ENCODE measurements at places on chromosomes 2 and 18.

DNA sequence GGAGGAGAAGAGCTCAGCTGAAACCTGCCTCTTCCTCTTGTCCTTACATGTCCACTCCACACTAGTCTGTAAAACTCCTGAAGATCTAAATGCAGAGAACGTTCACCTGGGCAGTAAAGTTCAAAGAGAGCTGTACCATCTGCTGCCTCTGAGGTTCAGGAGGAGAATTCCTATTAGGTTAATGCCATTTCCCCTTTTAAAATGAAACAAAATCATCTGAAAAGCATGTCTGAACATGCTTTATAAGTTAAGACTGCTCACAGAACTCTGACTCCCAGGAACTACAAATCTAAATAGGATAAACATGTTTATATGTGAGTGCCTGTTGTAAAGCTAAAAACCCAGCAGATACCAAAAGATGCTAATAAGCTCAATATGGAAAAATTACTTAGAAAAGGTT, 164.4 kb downstream of the AFF3 start:
- no peak for DNase-seq

GRCh38 chr2:233003658-233004555, 9.1 kb downstream of the NGEF start:
- no peak for DNase-seq

- no peak for DNase-seq
Measured at GRCh38 chr18:22032392-22032961, 136.9 kb upstream of the GATA6 start.

- DNase-seq: peak; percentile 62
Measured at GRCh38 chr2:54103454-54104314, 11.7 kb upstream of the ACYP2 start.

- DNase-seq: no peak
Measured at GRCh38 chr2:133581010-133581760, 12.9 kb upstream of the NCKAP5 start.

GRCh38 chr2:81894451-81894990, 1590.0 kb upstream of the LRRTM1 start:
- no peak for DNase-seq

DNA sequence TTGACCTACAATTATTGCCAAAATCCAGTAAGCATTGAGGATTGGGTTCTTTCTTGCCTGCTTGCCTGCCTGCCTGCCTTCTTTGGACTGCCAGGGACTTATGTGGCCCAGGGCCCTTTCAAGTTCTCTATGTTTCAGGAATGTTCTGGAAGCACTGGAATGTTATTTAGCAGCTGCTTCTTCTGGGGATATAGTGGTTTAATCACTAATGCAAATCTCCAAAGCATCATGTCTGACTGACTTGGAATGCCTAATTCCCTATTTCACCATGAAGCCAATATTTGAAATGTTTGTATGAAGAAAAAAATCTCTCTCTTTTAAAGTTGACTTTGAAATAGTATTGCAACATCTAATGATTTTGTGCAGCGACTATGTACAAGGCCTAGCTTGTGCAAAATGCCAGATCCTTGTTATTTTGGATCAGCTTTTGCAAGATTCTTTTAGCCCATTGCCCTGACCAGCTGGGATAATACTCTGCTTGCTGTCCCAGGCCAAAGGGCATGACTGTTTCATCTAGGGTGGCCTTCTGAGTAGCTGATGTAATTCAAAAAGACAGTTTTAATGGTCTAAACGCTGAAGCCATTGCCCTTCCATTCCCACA, 204.6 kb downstream of the RND3 start:
- no peak for DNase-seq

DNA sequence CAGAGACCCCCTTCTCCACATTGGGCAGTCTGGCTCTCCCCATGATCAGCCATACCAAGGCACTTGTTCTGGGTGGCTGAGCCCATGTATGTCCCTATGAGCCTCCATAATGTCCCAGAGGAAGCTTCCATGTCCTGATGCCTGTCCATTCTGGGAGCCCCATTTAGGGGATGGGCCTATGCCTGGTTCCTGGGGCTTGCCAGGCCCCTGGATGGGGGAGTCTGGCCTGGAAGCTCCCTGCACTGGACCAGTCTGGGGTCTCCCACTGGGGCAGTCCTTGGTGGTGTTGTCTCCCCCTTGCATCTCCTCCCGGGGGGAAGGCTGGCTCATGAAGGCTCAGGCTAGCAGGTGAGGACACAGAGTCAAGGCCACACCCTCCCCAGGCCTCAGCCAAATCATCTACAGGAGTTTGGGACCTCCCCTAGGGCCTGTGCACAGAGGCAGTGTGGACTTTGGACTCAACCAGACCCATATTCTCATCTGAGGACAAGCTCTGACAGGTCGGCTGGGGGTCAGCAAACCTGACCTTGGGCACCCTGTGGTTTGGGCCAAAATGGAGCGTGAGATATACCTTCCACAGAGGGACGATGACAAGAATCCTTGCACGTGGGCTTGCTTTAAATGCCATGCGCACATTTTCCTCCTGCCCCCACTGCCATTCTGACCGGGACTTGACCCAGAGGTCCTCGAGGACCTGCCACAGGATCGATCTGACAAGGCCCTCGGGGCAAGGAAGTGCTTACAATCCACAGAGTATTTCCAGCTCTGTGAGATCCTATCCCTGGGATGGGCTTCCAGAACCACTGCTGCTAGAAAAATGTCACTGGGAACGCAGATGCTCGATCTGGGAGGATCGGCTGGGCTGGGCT, 38.8 kb downstream of the INHBB start:
- peak; percentile 62 for DNase-seq

GRCh38 chr18:37964885-37965571, 399.4 kb upstream of the CELF4 start:
- no peak for DNase-seq

DNA sequence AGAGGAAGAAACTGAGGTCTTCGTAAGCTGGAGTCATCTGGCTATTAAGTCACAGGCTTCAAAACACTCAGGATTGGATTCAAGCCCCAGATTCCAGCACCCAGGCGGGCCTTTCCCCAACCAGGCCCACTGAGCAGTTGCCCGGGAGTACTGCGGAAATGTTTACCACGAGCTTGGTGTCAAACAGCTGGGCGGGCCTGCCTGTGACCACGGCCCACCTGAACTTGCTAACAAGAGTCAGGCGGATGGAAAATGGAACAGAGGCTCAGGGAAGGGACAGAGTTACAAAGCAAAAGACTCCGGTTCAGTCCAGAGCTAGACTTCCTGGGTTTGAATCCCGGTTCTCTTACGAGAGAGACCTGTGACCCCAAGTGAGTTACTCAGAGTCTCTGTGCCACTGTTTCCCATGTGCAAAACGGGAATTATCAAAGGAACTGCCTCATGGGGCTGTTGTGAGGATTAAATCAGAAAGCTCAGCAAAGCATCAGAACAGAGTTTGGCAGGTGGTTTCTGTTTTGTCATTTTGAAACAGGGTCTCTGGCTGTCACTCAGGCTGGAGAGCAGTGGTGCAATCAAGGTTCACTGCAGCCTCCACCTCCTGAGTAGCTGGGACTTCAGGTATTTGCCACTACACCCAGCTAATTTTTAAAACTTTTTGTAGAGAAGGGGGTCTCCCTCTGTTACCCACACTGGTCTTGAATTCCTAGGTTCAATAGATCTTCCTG, 49.0 kb upstream of the TFCP2L1 start:
- no peak for DNase-seq

DNA sequence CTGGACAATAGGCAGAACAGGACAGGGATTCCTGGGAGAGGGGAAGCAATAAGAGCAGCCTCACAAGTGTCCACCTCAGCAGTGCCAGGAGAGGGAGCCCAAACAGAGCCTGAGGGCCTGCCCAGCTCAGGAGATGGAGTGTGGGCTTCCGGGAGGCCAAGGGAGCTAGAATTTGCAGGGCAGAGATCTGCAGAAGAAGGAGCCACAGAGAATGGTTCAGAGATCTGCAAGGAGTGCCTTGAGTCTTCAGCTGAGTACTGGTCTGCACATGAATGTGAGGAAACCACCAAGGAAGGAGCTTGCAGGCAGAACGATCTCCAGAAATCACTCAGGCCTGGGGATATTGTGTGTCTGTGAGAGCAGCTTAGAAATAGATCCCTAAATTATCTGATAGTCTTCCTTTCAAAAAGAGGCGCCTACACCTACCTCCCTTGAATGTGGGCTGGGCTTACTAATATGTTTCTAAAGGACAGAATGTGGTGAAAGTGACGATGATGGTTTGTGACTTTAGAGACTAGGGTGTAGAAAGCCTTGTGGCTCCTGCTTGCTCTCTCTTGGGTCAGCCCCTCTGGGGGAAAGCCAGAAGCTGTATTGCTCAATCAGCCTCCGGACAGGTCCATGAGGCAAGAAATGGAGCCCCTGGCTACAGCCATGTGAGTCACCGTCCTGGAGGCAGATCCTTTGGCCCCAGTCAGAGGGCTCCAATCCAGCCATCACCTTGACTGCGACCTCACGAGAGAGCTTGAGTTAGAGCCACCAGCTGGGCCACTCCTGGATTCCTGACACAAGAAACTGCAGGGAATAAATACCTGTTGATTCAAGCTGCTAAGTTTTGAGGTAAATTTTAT, 7.6 kb upstream of the LPIN1 start:
- DNase-seq: peak; percentile 67

DNA sequence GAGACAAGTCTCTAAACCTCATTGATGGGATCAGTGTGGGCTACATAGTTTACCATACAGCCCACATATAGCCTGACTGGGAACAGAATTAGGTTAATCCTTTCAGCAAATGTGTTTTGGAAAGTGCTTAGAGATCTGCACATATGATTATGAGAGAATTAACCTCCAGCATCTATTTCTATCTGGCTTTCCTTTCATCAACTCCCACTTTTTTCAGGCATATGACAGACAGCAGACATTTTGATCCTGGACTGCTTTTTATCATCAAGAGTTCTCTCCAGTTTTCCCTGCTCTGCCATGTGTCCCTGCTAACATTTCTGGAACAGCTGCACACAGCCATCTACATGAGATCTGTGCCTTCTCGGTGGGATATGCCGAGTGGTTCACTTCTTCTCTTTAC, 139.5 kb upstream of the LRP1B start:
- no peak for DNase-seq

All from H7 (cell line).